AG04450 (cell line): ENCODE measurements at places on chromosomes 7 and 10.
A peak's percentile ranks its signal among the peaks of the same experiment; 100 is the strongest.

- DNase-seq: no peak
Measured at GRCh38 chr7:140571538-140572122, 69.0 kb downstream of the DENND2A start.

DNA sequence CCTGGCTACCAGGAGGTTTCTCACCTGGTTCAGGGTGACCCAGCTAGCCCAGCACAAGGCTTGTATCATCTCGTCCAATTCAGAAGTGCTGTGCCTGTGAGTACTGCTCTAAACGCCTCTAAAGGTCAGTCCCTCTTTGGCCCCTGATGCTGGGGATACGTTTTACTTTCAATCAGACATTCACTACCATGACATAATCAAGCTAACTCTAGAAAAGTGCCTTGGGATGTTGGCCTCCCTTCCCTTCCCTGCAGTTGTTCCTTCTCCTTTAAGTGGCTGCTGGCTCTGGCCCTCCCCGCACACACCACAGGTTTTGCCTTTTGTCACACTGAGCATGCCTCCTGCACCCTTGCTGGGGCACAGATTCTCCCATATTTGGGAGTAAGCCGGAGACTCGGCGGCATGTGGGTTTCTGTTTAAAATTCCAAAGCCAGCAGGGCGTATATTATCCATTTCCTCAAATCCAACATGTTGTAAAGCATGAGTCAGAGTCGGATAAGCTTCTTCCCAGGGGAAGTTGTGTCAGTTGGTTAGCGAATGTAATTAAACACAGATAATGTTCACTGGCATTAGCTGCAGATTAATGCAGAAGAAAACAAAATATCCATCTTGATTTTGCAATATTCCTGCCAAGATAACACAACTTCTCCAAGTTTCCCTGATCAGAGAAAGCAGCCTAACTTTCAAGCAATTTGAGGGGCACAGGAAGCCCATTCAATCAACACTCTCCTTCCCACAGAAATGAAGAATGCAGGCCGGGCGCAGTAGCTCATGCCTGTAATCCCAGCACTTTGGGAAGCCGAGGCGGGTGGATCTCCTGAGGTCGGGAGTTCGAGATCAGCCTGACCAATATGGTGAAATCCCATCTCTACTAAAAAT is 31.8 kb upstream of the VCL start:
- peak; percentile 98 for DNase-seq

GRCh38 chr7:47188653-47189315 is 393.1 kb downstream of the TNS3 start:
- no peak for DNase-seq

DNA sequence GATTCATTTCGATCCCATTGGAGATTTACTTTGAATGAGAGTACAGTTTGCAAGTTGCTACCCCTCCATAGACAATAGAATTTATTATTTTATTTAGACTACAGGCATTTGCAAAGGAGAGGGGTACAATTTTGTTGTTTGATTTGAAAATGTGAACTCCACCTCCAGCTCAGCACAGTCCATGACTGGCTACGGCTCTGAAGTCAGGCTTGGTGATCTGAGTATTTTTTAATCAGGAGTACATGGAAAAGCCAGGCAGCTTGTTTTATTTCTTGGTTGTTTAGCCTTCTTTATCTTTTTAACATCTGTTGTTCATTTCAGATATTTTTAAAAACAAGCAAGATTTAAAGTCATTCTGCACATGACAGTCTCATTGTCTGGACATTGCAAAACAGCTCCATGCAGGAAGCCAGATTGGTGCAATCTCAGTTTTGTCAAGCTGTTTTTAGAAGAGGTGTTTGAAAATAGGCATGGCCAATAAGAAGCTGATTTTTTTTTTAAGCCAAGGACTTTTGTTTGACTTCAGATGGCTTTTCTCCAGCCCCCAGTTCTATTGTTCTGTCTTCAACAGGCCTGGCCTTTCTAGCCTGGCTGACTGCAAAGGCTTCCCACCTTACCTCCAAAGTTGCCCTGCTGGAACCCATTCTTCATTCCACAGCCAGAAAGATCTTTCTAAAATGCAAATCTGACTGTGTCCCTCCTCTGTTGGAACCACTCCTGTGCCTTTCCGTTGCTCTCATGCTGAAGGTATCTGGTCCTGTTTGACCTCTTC is 12.2 kb downstream of the PLXDC2 start:
- no peak for DNase-seq

GRCh38 chr10:86066696-86067095 is 299.9 kb downstream of the GRID1 start:
- DNase-seq: no peak

DNA sequence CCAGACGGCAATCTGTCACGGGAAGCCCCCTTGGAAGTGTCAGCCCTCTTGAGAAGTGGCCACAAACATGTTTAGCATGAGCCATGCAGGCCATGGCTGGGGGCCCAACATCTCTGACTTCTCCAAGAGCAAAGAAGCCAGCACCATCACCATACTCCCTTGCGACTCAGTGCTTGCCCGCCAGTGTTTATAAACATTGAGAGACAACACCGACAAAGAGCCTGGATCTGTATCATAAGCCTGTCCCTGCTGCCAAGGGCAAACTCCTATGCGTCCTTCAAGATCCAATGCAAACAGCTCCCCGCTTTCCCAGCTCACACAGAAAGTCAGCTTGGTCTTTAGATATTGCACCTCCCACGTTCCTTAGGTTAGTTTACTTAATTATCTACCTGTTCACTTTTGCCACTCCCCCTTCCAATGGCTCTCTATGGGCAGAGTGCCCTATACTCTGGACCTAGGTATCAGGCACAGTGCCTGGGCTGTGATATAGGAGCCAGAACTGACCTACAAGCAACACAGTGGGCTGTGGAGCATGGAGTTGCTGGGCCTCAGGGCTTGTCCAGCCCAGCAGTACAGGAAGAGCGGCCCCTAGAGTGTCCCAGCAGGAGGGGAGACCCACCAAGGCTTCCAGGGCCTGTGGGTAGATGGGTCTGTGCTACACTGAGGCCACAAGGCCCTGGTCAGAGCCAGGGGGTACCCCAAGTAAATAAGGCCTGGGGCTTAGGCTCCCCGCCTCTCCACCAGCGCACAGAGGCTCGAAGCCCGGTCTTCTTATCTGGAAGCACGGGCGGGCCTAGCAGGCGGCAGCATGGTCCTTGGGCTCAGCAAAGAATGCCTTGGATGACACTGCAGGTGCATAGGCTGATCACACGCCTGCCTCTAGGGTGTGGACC is 37.7 kb downstream of the CAMK2B start:
- no peak for DNase-seq
